ENCODE measurements at places on chromosomes 2 and 18. TPM values are rescaled to one million over a fixed set of nuclear protein-coding genes. Genes with fewer than 3 reads are reported as not detected.

DNA sequence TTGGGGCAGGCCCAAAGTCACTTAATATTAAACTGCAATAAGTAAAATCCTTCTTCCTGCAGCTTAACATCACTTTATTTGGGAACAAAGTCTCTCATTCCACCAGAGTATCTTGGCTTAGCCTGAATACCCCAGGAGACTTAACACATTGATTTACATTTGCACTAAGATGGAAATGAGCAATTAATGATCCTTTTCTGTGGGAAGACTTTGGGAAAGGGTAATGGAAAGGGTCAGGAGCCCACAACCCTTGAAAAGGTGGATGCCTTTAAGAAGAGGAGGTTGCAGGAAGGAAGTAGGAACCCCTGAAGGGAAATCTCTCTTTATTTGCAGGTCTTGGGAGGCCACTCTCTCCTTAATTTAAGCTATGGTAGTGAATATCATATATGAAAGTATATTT lies 28.0 kb upstream of the BARD1 start:
- no peaks in the 10 kb centered on the region for H3K36me3 ChIP-seq
- no peak overlapping the region for H3K27ac ChIP-seq
- DNase-seq, result no peak
- no peaks in the 10 kb centered on the region for H3K27me3 ChIP-seq
- no peak overlapping the region for H3K4me3 ChIP-seq

The HOXD13 gene
- total RNA-seq, result not detected

DNA sequence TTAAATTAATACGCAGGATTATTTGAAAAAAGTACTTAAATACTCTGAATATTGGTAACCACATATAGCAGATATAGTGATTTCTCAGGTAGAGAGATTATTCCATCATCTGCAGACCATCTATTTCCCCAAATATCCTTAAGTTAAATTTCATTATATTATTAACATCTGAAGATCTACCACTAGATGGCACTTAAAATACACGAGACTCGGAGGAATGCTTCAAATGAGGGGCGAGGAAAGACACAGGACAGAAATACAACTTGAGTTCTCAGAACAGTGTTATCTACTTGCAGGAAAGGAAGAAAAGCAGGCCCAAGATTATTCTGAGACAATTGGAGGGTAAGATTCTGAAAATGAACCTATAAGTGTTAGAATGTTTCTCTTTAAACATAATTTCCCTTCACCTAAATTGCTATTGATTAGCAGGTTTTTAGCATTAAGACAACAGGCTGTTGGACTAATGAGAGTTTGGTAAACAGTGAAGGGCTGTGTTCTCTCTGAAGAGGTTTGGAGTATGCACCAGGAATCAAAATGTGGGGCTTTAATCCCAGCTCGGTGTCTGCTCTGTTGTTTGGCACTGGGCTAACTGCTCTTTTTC lies 76.9 kb upstream of the GCFC2 start:
- H3K4me1 ChIP-seq, result peaks cover 1% of the 10 kb centered on the region
- no peak overlapping the region for H3K27ac ChIP-seq
- H3K27me3 ChIP-seq, result peaks cover 5% of the 10 kb centered on the region
- no peaks in the 10 kb centered on the region for H3K36me3 ChIP-seq
- DNase-seq, result no peak
- no peak overlapping the region for H3K4me3 ChIP-seq

DNA sequence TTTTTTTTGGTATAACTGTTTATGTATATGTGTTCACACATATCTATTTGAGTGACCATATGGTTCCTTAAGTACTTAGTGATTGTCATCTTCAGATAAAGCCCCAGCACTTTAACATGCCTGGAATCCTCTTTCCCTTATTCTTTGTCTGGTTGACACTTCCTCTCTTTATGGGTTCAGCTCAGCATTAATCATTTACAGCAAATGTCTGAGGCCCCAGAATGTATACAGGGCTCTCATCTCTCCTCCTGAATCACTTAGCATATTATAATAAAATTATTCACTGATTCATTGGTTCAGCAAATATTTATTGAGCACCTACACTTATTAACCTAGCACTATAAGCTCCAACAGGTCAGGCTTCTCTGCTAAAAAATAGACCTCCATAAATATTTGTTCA lies 43.5 kb upstream of the CD28 start:
- no peak for DNase-seq
- no peak overlapping the region for H3K27ac ChIP-seq
- H3K4me1 ChIP-seq, result peaks cover 4% of the 10 kb centered on the region
- peaks cover 1% of the 10 kb centered on the region for H3K36me3 ChIP-seq

GRCh38 chr2:125405816-125406215 lies 1250.1 kb upstream of the GYPC start:
- H3K36me3 ChIP-seq, result no peaks in the 10 kb centered on the region
- no peak for DNase-seq
- no peak overlapping the region for H3K27ac ChIP-seq

GRCh38 chr2:102780467-102780866 lies 18.6 kb downstream of the TMEM182 start:
- H3K36me3 ChIP-seq, result peaks cover 1% of the 10 kb centered on the region
- no peak for DNase-seq
- H3K27ac ChIP-seq, result no peak overlapping the region
- peaks cover 5% of the 10 kb centered on the region for H3K4me1 ChIP-seq
- H3K4me3 ChIP-seq, result no peak overlapping the region
- H3K27me3 ChIP-seq, result no peaks in the 10 kb centered on the region
